Germinal center (tissue), 1 donor: ENCODE measurements at places on chromosomes 7 and 10.

- no peak for DNase-seq
These were observed 64.3 kb upstream of the NKX6-2 start for GRCh38 chr10:132850246-132850645.

GRCh38 chr10:89609833-89610346 is 35.2 kb downstream of the PANK1 start:
- no peak for DNase-seq

DNA sequence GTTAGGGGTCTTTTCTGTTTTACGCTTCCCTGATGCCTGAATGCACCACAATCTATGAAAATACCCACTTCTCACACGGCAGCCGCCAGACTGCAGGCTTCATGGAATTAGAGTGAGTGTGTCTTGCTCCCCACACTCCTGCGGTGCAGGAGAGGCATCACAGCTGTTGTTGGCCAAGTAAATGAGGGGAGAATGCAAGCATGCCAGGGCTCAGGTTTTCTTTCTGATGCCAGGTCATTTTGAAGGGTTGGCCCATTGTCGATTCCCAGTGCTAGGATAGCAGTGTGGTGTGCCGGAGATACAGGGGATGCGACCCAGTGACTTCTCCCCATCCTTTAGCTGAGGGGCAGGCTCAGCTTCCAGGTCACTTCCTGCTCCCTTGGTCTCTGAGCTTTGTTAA is 16.3 kb downstream of the CXCL12 start:
- DNase-seq: no peak

GRCh38 chr7:128883622-128884448 is 21.2 kb downstream of the ATP6V1F start:
- peak; percentile 91 for DNase-seq
